ENCODE measurements at places on chromosomes 7 and 10.

DNA sequence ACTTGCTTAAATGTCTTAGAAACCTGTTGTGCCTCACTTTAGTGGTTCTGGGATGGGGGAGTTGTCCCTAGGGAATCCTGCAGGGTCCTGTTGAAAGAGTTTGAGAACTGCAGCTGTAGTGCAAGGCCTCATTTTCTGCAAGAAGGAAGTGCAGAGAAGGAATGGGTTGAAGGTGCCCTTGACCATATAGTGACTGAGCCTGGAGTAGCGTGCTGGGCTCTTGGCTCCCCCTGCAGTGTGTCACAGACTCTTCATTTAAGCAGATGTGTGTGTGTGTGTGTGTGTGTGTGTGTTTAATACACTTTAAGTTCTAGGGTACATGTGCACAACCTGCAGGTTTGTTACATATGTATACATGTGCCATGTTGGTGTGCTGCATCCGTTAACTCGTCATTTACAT is 92.2 kb downstream of the GRK5 start:
- DNase-seq = no peak

GRCh38 chr10:50992972-50993766 is 81.1 kb upstream of the PRKG1 start:
- no peak for DNase-seq

DNA sequence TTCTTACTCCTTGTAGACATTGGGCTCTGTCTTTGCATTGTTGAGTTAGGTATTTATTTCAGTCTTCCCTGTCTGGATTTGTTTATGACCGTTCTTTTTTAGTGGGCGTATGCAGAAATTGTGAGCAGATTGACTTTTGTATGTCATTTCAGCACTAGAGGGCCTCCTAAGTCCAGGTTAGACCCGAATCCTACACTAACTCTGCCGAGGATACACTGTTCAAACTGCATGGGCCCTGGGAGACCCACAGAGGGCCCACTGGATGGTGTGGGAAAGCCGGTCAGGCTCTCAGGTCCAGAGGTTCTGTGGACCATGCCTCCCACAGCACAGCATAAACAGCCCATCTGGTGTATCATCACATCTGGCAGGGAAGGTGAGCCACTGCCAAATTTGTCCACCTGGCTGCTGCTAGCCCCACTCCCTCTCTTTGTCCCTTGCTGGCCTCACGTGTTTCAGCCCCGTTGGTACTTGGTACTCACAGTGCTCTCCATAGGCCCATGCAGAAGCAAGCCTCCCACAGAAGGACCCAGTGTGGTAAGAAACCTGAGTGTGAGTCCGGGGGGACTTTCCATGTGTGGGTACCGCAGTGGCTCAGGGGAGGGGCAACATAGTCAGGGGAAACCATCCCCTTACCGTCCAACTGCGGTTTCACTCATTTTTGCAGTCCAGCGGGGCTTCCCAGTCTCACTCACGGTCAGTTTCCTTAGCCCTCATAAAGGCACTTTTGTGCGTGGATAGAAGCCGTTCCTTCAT is 112.8 kb downstream of the APBB1IP start:
- DNase-seq = no peak

DNA sequence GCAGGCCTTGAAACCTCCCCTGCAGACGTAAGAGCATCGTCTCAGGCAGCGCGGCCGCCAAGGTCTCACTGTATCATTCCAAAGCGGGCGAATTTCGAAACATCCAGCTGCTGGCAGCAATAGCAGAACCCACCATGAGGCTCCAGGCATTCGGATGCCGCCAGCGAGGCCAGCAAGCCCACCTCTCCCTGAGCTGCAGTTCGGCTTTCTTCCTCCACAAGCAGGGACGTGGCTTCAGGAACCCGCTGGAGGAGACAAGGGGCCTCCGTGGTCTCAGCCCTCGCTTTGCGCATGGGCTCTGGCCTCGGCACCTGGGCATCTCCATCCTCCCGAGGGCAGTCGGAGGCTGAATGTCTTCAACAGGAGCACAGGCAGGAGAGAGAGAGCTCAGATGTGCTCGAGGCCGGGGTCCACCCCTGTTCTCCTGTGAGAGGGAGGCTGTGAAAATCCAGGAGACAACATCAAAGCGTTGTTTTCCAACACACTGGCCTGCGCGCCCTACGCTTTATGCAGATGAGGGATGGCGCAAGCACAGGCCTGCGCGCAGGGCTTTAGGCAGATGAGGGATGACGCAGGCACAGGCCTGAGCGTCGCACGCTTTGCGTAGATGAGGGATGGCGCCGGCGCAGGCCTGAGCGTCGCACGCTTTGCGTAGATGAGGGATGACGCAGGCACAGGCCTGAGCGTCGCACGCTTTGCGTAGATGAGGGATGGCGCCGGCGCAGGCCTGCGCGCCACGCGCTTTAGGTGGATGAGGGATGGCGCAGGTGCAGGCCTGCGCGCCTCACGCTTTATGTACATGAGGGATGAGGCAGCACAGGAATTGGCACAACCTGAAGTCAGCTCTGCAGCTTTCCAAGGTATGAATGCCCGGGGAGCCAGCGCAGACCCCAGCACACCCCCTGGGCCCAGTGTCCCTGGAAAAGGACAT is 103.2 kb downstream of the WDR37 start:
- no peak for DNase-seq

GRCh38 chr7:5526100-5526905 is 102.7 kb upstream of the TNRC18 start:
- DNase-seq = no peak

DNA sequence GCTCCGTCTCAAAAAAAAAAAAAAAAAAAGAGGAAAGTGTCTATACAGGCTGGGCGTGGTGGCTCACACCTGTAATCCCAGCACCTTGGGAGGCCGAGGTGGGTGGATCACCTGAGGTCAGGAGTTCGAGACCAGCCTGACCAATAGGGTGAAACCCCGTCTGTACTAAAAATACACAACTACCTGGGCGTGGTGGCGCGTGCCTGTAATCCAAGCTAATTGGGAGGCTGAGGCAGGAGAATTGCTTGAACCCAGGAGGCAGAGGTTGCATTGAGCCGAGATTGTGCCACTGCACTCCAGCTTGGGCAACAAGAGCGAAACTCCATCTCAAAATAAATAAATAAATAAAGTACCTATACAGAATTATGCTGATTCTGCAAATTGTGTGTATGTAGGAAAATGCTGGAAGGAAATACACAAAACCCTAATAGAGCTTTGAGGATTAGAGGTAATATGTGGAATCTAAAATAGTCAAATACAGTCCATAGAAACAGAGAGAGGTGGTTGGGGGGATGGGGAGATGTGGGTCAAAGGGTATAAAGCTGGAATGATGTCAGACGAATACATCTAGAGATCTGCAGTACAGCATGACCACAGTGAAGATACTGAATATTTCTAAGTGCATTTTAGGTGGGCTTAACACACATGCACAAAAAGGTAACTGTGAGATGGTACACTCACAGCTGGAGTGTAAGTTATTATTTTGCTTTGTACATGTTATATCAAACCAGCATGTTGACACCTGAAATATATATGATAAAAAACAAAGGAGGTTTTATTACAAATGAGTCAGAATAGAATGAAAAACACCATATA is 174.5 kb upstream of the KLF14 start:
- DNase-seq = no peak

- no peak for DNase-seq
Measured at GRCh38 chr7:39527296-39527695, 38.9 kb upstream of the YAE1 start.

DNA sequence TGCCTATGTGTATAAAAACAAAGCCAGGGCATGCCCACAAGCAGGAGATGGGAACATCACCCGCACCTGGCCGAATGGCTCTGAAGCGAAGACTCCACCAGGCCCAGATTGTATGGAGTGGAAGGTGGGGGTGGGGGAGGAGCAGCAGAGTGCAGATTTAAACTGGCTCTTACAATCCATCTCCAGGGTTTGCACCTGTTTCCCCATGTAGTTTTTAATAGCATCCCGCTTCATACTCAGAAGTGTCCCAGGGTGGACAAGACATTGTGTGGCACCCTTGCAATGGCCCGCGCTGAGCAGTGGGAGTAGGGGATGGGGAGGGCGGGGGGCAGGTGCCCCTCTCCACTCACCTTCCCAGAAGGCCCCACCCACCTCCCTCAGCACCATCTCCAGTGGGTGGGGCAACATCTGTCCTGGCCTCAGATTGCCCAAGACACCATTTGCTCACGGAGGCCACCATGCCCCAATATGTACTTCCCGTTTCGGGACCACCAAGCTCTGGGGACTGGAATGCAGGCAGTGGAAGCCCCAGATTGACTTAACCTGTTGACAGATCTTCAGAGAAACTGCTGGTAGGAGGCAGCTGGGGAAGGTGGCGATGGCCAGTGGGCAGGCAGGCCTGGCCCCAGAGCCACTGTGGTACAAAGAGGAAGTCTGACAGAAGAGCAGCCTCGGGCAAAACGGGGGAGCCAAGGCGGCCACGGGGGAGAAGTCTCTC is 23.0 kb downstream of the VSIR start:
- no peak for DNase-seq

- no peak for DNase-seq
Measured at GRCh38 chr7:74365322-74366022, 76.3 kb downstream of the CLIP2 start.

DNA sequence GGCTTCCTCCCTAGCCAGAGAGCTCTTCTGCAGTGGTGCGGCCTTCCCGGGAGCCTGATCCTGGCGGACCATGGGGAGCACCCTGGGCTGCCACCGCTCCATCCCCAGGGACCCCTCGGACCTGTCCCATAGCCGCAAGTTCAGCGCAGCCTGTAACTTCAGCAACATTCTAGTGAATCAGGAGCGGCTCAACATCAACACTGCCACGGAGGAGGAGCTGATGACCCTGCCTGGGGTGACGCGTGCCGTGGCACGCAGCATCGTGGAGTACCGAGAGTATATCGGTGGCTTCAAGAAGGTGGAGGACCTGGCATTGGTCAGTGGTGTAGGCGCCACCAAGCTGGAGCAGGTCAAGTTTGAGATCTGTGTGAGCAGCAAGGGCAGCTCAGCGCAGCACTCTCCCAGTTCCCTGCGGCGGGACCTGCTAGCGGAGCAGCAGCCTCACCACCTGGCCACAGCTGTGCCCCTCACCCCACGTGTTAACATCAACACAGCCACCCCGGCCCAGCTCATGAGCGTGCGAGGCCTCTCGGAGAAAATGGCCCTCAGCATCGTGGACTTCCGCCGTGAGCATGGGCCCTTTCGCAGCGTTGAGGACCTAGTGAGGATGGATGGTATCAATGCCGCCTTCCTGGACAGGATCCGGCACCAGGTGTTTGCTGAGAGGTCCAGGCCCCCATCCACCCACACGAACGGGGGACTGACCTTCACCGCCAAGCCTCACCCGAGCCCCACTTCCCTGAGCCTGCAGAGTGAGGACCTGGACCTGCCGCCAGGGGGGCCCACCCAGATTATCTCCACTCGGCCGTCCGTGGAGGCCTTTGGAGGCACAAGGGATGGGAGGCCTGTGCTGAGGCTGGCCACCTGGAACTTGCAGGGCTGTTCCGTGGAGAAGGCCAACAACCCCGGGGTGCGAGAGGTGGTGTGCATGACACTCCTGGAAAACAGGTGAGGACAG is 1.5 kb downstream of the EEPD1 start:
- no peak for DNase-seq

DNA sequence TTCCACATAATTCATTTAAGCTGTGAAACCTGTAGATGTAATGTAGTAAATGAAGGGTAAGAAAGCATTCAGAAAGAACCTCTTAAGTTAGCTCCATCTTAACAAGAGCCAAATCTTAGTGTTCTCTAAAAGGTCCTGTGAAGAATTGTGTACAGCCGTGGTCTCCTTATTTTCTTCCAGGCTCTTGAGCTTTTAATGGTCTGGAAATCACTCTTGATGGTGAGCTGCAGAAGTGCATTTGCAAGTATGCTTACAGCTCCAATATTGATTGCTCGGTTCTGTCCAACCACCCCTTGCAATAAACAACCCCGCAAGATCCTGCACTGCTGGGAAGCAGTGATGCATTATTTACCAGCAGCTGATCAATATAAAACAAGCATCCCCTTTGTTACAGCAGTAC is 690.8 kb upstream of the FZD8 start:
- no peak for DNase-seq

GRCh38 chr7:21844742-21845141 is 101.0 kb downstream of the CDCA7L start:
- no peak for DNase-seq

DNA sequence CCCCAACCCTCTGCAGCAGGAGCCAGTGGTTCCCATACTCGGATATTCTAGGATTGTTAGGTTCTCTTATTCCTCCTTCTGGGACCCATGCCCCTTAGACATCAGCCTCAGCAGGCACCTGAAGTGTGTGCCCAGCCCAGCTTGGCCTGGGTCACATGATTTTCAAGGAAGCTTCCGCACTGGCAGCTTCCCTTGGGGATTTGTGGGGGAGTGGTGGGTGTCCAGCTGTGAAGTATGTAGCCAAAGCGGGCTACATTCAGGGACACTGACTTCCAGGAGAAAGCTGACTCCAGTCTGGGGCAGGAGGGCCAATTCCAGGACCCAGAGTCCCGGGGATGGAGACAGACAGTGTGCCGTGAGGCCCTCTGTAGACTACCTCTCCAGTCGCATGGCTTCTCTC is 1.3 kb downstream of the LDB1 start:
- no peak for DNase-seq

- no peak for DNase-seq
Measured at GRCh38 chr10:44253769-44254462, 131.0 kb downstream of the CXCL12 start.

- DNase-seq = no peak
Measured at GRCh38 chr10:88379575-88379974, 203.5 kb downstream of the RNLS start.

DNA sequence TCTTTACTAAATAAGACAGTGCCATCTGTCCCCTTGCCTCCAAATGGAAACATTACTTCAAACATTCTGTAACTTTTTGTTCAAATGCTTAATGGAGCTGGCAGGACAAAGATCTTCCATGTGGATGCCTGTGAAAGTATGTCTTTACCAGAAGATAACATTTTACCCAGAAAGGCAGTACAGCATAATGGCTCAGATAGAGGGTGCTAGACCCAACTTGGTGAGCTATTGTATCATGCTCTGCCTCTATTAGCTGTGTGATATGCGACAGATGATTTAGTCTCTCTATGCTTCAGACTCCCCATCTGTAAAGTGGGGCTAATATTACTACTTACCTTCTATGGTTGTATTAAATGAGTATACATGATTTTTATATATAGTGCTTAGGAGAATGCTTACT is 8.8 kb upstream of the SMKR1 start:
- no peak for DNase-seq

DNA sequence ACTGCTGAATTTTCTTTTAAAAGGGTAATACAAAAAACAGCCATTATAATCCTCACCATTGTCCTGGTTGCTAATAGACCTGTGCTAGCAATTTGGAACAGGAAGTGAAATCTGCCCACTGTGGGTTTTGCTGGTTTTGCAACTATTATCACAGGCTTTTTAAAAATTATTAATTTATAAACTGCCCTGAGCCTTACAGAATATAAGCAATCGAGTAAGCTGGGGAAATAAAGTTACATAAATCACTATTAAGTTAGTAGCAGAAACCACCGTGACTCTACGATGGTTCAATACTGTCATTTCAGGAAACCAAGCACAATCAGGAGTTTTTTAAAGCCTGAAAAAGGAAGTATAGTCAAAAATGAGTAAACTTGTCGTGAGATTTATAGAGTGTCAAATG is 62.3 kb downstream of the TMEM26 start:
- no peak for DNase-seq

- no peak for DNase-seq
Measured at GRCh38 chr7:149293338-149293737, 31.3 kb downstream of the ZNF783 start.

All from stimulated activated CD8-positive, alpha-beta memory T cell treated with anti-CD3 and anti-CD28 coated beads, Interleukin-15, amount 100 ng/mL, for 24 hours (primary cell).